ENCODE measurements at places on chromosomes 12 and 14.

DNA sequence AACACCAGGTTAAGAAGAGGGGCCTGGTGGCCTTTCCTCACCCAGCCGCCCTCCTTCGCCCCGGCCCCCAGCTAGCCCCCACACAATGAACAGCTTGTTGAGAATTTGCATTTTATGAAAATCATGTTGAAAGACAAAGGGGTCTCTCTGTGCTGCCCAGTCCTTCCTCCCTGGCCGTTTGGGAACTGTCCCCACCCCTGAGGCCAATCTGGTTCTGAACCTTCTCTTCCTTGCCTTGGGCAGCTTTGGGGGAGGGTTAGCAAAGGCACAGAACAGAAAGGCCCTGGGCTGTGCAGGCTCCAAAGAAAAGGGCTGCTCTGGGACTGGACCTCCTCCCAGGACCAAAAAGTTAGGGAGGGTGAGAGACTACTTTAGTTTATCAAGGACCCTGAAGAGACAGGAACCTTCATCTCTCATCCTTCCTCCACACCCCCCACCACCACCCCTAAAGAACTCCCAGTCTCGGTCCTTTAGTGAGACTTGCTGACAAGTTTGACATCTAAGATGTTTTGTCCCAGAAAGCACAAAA is 1.3 kb downstream of the TAMALIN start:
- H3K27ac ChIP-seq, result no peak overlapping the region
- peaks cover 50% of the 10 kb centered on the region for H3K27me3 ChIP-seq
- no peaks in the 10 kb centered on the region for H3K36me3 ChIP-seq
- peak; percentile 60 for DNase-seq

- DNase-seq, result no peak
- H3K27me3 ChIP-seq, result no peaks in the 10 kb centered on the region
- no peak overlapping the region for H3K27ac ChIP-seq
- no peak overlapping the region for H3K4me3 ChIP-seq
Observed at GRCh38 chr14:63492391-63492790, 50.8 kb downstream of the PPP2R5E start.

DNA sequence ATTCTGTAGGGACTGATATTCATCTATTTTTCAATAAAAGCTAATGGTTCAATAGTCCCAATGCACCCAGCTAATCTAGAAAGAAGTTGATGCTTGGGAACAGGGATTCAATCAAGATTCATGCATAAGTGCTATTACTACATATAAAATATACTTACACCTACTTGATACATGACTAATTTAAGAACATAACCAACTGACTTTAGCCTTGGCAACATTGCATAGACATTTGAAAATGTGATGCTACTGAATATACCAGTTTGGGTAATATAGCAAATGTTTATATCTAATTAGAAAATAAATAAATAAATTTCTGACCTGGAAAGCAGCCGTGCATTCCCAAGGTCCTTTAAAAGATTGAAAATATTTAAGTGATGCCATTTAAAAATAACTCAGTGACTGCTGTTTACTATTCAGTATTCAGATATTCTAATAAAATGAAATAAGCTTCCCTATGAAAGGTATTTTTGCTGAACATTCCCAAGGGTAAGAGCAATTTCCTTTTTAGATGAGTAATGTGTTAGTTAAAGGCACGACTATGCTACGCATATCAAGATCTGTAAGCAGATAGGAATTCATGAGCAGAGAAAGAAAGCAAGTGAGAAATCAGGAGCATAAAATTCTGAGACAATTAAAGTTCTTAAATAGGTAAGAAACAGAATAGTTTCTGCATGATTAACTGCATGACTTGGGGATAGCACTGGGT is 160.6 kb upstream of the SYT1 start:
- peaks cover 3% of the 10 kb centered on the region for H3K4me1 ChIP-seq
- H3K27me3 ChIP-seq, result no peaks in the 10 kb centered on the region
- no peak overlapping the region for H3K27ac ChIP-seq
- H3K4me3 ChIP-seq, result no peak overlapping the region

GRCh38 chr14:46091819-46092218 is 559.8 kb downstream of the RPL10L start:
- no peak overlapping the region for H3K27ac ChIP-seq
- no peaks in the 10 kb centered on the region for H3K4me1 ChIP-seq
- H3K36me3 ChIP-seq, result no peaks in the 10 kb centered on the region
- no peaks in the 10 kb centered on the region for H3K27me3 ChIP-seq
- H3K4me3 ChIP-seq, result no peak overlapping the region
- no peak for DNase-seq

DNA sequence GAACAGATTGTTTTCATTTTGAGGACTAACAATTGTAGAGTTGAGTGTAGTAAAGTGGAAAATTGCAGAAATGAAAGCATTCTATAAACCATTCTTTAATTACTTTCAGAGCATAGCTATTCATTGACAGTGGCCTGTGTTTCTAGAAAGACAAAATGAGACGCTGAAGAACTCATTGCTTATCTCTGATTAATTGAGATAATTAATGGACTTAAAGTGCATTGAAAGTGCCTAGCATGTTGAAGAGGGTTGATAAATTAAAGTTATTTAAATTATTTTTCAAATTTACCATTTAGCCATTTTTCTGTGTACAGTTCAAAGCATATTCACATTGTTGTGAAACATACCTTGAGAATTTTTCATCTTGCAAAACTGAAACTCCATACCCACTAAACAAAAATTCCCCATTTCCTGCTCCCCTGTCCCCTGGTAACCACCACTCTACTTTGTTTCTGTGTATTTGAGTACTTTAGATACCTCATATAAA is 57.4 kb downstream of the DAAM1 start:
- H3K27me3 ChIP-seq, result no peaks in the 10 kb centered on the region
- DNase-seq, result no peak
- H3K27ac ChIP-seq, result no peak overlapping the region
- peaks cover 15% of the 10 kb centered on the region for H3K36me3 ChIP-seq
- peaks cover 9% of the 10 kb centered on the region for H3K4me1 ChIP-seq
- H3K4me3 ChIP-seq, result no peak overlapping the region

- H3K27ac ChIP-seq, result no peak overlapping the region
- DNase-seq, result no peak
- H3K4me1 ChIP-seq, result peaks cover 5% of the 10 kb centered on the region
- H3K27me3 ChIP-seq, result peaks cover 21% of the 10 kb centered on the region
Observed at GRCh38 chr14:26599291-26599690, 1.5 kb upstream of the NOVA1 start.

- no peak for DNase-seq
- no peaks in the 10 kb centered on the region for H3K27me3 ChIP-seq
- no peaks in the 10 kb centered on the region for H3K36me3 ChIP-seq
- H3K4me1 ChIP-seq, result no peaks in the 10 kb centered on the region
- H3K27ac ChIP-seq, result peak overlapping the region; percentile 50
Observed at GRCh38 chr14:91348845-91349465, 68.7 kb downstream of the CCDC88C start.

DNA sequence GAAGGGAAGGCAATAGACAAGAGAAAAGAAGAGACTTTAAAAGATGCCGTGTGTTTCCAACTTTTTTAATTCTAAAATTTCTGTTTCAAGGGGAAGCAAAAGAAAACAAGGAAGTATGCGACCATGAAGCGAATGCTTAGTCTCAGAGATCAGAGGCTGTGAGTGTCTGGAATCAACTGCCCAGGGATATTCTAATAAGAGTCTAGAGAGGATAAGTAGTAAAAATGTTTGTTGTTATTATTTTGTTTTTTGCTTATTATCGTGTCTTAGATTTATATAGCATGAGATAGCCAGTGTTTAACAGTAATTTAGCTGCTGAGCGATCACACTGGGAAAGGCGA is 421 bp downstream of the FCF1 start:
- no peak for DNase-seq
- H3K27ac ChIP-seq, result no peak overlapping the region
- H3K27me3 ChIP-seq, result no peaks in the 10 kb centered on the region
- peak overlapping the region; percentile 99 for H3K4me3 ChIP-seq

DNA sequence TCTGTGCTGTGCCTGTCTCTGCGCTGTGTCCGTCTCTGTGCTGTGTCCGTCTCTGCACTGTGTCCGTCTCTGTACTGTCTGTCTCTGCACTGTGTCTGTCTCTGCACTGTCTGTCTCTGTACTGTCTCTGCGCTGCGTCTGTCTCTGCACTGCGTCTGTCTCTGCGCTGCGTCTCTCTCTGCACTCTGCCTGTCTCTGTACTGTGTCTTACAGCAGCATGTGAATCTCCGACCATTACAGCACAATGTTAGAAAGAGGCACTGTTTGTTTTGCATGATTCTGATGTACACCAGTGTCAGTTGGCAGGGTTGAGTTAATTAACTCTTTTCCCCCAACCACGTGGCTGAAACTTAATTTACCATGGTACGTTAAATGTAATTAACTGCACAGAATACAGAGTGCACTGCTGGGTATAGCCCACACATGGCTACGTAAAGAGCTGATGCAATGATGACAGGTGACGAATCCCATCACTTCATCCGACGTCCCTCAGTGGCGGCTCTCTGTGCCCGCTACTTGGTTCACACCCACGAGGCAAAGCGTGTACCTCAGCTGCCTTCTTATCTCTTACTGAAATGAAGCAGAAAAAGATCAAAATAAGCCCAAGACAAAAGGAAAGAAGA is 127.7 kb upstream of the SFSWAP start:
- H3K4me1 ChIP-seq, result no peaks in the 10 kb centered on the region
- no peaks in the 10 kb centered on the region for H3K27me3 ChIP-seq
- no peaks in the 10 kb centered on the region for H3K36me3 ChIP-seq
- no peak for DNase-seq
- H3K4me3 ChIP-seq, result no peak overlapping the region

GRCh38 chr14:49196327-49196726 is 389.9 kb downstream of the RPS29 start:
- no peak overlapping the region for H3K4me3 ChIP-seq
- H3K36me3 ChIP-seq, result no peaks in the 10 kb centered on the region
- H3K4me1 ChIP-seq, result peaks cover 7% of the 10 kb centered on the region
- DNase-seq, result no peak
- no peaks in the 10 kb centered on the region for H3K27me3 ChIP-seq

DNA sequence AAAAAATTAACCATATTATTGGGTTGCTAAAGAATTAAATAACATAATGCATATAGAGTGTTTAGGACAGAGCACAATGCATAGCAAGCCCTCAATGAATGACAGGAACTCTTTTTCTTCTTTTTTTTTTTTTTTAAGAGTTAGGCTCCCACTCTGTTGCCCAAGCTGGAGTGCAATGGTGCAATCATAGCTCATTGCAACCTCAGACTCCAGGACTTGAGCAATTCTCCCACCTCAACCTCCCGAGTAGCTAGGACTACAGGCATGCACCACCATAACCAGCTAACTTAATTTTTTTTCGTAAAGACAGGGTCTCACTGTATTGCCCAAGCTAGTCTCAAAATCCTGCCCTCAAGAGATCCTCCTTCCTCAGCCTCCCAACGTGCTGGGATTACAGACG is 20.5 kb upstream of the MTERF2 start:
- H3K4me3 ChIP-seq, result no peak overlapping the region
- DNase-seq, result no peak
- no peaks in the 10 kb centered on the region for H3K27me3 ChIP-seq
- no peaks in the 10 kb centered on the region for H3K4me1 ChIP-seq

- H3K27me3 ChIP-seq, result peaks cover 84% of the 10 kb centered on the region
- no peaks in the 10 kb centered on the region for H3K36me3 ChIP-seq
- peak; percentile 80 for DNase-seq
- peaks cover 7% of the 10 kb centered on the region for H3K4me1 ChIP-seq
- peak overlapping the region; percentile 80 for H3K4me3 ChIP-seq
- H3K27ac ChIP-seq, result no peak overlapping the region
Observed at GRCh38 chr12:26122681-26123481, 2.0 kb downstream of the BHLHE41 start.

DNA sequence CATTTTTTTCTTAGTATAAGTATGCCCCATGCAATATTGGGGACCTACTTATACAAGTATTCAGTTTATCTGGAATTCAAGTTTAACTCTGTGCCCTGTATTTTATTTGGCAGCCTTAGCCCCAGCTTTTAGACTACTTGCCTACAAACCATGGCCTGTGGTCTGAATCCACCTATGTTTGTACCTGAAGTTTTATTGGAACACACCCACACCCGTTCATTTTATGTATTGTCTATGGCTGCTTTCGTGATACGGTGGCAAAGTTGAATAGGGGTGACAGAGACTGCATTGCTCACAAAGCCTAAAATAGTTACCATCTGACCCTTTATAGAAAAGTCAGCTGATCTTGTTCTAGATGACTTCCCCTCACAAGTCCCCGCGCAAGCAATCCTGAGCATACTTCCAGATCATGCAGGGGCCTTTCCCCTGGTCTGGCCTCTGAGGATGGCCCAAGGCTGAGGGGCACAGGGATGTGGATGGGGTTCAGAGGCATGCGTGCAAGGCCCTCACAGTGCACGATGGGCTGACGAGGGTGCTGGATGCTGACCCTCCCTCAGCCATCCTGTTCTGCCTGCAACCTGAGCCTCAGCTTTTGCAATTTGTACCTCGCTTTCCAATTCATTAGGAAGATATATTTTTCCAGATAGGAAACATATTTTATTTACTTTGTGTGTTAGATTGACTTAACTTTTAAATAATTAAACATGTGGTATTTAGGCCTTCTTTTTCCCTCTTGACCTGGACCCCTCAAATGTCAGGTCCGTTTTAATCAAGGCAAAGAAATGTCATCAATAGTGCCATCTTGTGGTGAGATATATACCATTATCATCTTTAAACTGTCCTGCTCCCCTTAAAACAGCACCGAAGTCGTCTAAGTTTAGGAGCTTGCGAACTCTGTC is 527.3 kb upstream of the CCDC196 start:
- DNase-seq, result no peak
- no peaks in the 10 kb centered on the region for H3K36me3 ChIP-seq
- H3K27me3 ChIP-seq, result peaks cover 36% of the 10 kb centered on the region

GRCh38 chr14:63405715-63406114 is 87.0 kb upstream of the GPHB5 start:
- peaks cover 32% of the 10 kb centered on the region for H3K36me3 ChIP-seq
- H3K27ac ChIP-seq, result no peak overlapping the region
- H3K4me3 ChIP-seq, result no peak overlapping the region
- DNase-seq, result no peak
- H3K27me3 ChIP-seq, result no peaks in the 10 kb centered on the region

- DNase-seq, result no peak
- peaks cover 17% of the 10 kb centered on the region for H3K36me3 ChIP-seq
- no peak overlapping the region for H3K27ac ChIP-seq
Observed at GRCh38 chr12:65209655-65210043, 40.3 kb downstream of the LEMD3 start.

DNA sequence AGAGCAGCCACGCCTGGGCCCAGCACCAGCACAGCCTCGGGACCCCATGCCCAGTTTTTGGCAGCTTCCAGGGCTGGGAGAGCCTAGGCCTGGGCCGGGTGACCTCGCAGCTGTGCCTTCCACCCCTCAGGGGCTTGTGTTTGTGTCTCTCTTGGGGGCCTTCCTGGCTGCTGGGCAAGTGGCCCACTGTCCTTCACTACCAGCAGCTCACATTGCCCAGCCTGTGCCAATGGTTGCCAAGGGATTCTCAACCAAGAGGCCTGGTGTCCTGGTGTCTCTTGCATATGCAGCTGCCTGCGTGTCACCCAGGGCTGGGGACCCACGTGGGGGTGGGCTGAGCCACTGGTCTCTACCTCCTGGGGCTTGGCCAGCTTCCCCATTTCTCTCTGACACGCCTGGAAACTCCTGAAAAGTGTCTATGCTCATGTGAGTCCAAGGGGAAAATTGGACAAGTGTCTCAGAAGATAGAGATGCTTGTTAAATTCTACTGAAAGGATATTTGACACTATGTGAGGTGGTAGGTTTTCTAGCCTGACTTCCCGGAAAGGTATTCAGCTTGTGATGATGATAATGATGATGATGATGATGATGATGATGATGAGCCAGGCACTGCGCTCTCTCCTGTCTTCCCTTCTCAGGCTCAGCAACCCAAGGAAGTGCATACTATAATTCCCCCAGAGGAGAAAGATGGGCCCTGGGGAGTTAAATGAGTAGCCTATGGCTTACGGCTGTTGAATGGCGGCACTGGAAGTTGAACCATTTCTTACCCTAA is 48.8 kb upstream of the ESRRB start:
- no peak overlapping the region for H3K27ac ChIP-seq
- no peak for DNase-seq
- H3K36me3 ChIP-seq, result no peaks in the 10 kb centered on the region

Measured in endodermal cell (in vitro differentiated cells).